ENCODE measurements at places on chromosomes 5 and 9.

DNA sequence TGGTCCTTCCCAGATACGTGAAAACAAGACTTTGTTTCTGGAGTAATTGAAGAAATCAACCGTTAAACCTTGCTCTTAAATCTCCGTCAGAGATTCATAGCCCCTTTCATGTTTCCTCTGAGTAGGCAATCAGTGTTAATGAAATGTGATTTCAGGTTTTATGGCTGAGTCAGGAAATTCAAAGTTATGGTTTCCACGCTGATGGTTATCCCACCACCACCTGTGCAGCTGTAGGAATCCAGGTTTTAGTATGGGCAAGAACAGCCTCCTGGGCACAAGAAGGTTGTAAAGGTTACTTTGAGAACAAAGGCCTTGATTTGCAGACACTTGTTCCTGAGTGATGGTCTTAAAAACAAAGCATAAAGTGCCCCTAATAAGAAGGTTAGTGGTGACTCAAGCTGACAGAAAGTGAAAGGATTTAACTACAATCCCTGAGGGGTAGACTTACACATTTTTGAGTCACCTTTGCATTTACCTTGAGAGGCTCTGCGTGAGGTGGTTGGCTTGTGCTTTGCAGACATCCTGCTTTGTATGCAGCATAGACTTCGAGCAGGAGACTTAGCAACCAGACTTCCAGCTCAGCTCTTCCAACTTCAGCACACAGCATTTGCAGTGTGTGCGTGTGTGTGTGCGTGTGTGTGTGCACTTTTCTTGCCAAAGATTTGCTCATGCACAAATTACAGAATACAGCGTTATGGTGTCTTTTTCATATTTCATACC, 159.6 kb downstream of the TLE4 start:
- no peak for DNase-seq

DNA sequence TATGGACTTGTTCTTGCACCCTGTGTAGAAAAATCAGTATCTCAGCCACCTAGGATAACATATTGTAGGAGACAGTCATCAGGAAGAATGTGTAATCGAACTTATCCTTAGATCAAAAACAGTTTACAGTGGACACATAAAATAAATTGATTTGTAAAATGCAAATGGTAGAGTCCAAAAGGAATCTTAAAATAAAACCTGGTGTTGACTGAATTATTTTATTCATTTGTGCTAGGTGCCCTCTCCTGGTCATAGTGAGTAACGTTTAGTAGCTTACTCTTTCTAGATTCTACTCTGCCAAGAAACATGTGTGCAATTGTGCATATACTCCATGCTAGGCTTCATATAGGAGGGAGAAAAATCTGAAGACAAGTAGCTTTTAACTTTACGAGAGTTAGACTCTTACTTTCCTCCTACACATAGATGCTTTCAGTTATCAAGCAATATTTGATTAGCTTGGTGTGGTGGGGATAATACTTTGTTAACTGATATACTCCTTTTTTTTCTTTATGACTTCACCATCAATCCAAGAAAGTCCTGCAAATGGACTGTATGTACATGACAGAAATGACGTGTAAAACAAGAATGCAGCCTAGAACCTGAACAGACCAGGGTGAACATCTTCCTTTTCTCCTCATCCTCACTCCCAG, 23.7 kb upstream of the LOX start:
- peak; percentile 80 for DNase-seq

DNA sequence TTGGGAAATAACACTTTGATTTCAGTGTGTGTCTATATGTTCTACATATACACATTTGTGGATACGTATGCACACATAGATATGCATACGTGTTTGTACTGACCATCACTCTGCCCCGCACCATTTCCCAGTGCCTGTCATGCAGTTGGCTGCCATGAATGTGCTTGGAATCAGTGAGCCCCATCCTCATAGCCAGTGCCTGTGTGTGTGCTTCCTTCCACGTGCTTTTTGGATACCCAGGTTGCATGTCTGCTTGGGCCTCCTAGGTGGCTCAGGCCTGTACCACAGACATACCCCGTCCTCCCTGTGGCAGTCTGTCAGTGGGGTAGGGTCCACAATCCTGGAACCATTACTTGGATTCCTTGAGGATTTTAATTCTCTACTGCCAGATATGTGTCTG, 243.6 kb downstream of the FANCC start:
- DNase-seq, result no peak

- DNase-seq, result no peak
Measured at GRCh38 chr5:1004461-1005248, 3.9 kb upstream of the NKD2 start.

- no peak for DNase-seq
Measured at GRCh38 chr9:18639911-18640310, 166.0 kb downstream of the ADAMTSL1 start.

- no peak for DNase-seq
Measured at GRCh38 chr9:20289423-20290010, 332.8 kb downstream of the MLLT3 start.

- DNase-seq, result no peak
Measured at GRCh38 chr5:136269973-136270372, 77.0 kb upstream of the SMIM32 start.
